ENCODE measurements at places on chromosomes 5 and 9. TPM values are rescaled to one million over a fixed set of nuclear protein-coding genes. Genes with fewer than 3 reads are reported as not detected.

ZFP2 gene
- 7.7 TPM for polyA plus RNA-seq

- no peak for DNase-seq
These were observed 112.3 kb upstream of the SMIM23 start for GRCh38 chr5:171673328-171673727.

IFNB1 gene
- polyA plus RNA-seq, result not detected

- no peak for DNase-seq
These were observed 11.8 kb downstream of the NDFIP1 start for GRCh38 chr5:142120247-142120935.

- DNase-seq, result no peak
These were observed 63.6 kb downstream of the SUSD1 start for GRCh38 chr9:112111461-112111860.

PCDHA9 gene
- 0.06 TPM for polyA plus RNA-seq

DNA sequence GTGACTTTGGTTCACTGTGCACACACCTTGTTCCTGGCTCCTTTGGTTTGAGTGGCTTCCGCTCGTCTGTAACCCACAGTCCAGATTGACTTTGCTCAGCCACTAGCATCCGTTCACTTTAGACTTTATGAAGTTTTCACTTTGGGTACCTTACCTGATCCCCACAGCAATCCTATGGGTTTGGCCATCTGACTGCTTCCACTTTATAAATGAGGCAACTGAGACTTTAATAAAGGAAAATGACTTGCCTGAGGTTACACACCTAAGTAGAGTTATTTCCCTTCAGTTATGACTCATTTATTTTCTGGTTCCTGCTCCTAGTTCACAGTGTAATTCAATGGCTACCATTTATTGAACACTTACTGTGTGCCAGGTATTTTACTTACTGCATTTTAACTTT lies 94.2 kb upstream of the SAP30L start:
- DNase-seq, result no peak

DNA sequence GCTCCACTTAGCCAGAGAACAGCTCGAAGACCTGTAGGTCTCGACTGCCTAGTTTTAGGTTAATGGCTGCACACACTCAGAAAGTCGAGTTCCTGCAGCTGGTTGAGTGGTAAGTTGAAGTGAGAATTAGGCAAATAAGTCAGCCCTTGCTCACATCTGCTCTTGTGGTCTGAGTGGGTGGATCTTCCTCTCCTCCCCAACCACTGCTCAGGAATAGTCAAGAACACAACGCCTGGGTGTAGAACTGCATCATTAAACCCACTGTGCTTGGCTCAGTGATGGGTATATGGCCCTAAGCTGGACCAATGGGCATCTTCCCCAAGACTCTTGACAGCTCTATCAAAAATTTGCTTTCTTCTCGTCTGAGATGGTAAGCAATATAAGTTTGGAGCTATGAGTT lies 20.9 kb upstream of the ADAM19 start:
- DNase-seq, result no peak

GRCh38 chr9:35646153-35646532 lies 4.6 kb downstream of the SIT1 start:
- peak; percentile 71 for DNase-seq

DNA sequence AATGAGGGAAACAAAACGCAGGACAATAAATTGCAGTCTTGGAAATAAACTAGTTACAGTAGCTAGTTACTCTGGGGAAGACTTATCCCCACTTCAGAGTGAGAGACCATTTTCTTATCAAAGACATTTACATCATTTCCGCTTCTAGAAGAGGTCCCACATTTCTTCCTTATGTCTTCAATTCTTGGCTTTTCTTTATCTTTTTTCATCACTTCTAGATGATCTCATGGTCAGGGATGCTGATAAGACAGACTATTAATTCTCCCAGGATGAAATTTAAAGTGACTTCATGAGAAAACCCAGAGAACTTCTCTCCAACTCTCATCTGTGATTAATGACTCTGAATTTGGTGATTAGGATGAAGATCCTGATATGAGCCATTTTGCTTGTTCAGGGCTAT lies 229.1 kb downstream of the MTRR start:
- no peak for DNase-seq

- DNase-seq, result no peak
These were observed 29.2 kb upstream of the TIFAB start for GRCh38 chr5:135481387-135481786.

GRCh38 chr5:52743529-52743928 lies 44.2 kb upstream of the ITGA1 start:
- DNase-seq, result no peak

SPINK6 gene
- not detected for polyA plus RNA-seq

DNA sequence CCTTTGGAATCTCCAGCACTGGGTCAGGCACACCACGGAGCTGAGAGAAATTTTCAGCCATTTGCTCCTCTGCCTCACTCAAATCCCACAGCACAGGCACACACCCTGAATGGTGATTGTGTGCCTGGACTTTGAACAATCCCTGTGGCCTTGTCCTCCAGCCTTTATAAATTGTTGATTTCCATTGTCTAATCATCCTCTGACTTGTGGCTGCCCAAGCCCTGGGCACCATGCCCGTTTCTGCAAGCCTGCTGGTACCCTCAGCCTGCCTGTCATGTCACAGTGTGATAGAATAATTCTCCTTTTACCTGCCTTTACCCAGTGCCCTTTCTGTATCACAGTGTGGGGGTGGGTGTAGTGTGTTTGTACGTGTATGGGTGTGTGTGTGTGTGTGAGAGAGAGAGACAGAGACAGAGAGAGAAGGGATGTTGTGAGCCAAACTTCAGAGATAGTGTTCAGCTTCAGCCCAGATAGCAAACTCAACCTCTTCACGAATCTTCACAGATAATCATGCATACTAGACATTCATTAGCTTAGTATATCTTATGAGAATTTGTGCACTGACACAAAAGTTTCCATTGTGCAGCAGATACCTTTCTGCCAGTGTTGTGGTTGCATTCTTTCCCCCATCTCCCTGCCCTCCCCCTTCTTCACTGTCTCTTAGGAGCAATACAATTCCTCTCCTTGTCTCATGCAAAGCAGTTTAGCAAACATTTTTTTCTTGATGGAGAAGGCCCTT lies 27.8 kb upstream of the SLC44A1 start:
- DNase-seq, result no peak

YTHDC2 gene
- 26.1 TPM for polyA plus RNA-seq

HTR4 gene
- polyA plus RNA-seq, result 0.12 TPM

NXNL2 gene
- 2.3 TPM for polyA plus RNA-seq

SLC6A19 gene
- polyA plus RNA-seq, result 77.3 TPM

C5orf34 gene
- polyA plus RNA-seq, result 7.6 TPM

GRCh38 chr9:137313956-137314560 lies 12.0 kb upstream of the NRARP start:
- no peak for DNase-seq

NRG2 gene
- 1.8 TPM for polyA plus RNA-seq

- DNase-seq, result no peak
These were observed 1111.8 kb downstream of the TAF11L14 start for GRCh38 chr5:18745988-18746615.

GRCh38 chr9:98248737-98249474 lies 6.5 kb downstream of the TBC1D2 start:
- DNase-seq, result no peak

GRCh38 chr5:56350011-56350596 lies 117.0 kb upstream of the ANKRD55 start:
- DNase-seq, result no peak

DNA sequence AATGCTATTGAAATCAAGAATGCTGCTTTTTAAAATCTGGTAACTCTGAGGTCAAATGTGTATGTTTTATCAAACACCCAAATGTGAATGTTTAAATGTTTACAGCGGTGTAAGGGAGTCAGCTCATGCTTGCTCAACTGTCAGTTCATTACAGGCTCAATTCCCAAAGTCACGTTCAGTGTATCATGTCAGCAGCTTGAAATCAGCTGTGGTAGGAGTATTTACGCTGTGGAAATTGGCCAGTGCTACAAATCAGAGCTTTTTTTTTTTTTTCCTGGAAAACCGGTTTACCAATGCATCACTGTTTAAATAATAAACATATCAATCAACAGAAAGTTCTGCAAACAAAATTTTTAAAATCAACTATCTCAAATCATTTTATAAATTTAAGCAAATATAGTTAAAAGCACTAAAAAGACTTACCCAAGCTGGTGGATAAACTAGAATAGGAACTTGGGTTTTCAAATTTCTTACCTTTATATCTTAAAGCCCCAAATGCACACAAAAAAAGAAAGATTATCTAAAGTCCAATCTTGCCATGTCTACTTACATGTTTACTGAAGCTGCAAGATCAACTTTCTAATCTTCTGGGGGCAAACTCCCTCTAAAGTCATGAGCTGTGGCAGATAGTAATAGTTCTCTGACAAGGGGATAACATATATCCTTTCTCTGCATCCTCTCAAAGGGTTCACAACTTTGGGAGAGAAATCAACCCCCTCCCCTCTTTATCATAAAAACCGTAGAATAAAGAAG lies 57.6 kb upstream of the GRAMD2B start:
- DNase-seq, result no peak

FOXD4L6 gene
- not detected for polyA plus RNA-seq

DNA sequence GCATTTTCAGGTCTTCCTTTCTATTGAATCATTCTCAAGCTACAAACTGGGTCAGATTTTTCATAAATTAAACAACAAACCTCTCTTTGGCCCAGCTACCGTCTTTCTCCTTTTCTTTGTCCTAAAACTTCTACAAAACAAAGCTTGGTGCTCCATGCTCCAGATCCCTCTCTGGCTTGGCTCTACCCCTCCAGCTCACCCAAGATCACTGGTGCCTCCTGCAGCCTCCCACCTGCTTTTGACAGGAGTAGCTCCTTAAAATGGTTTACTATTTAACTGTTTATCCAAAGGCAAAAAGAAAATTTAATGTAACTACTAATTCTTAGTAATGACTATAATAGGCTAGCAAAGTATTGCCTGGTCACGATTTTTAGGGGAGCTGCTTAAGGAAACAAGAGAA lies 10.7 kb upstream of the SERINC5 start:
- no peak for DNase-seq

MAST4 gene
- 14.8 TPM for polyA plus RNA-seq

GPR151 gene
- not detected for polyA plus RNA-seq

DNA sequence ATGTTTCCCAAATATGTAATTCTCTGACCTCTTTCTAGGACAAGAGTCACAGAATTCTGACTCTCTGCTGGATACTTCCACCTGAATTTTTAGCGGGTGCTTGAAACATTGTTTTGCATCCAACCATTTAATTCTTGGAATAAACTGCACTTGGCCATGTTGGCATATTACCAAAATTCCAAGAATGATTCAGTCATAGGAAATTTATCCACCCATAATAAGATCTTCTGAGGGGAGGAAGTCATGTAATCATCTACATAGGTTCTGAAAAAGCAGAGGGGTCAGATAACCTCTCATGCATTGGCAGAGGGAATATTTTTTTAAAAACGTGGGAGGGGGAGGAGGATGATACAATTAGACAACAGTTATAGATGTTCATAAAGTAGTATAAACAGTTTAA lies 156.9 kb downstream of the PAM start:
- no peak for DNase-seq

LRRTM2 gene
- polyA plus RNA-seq, result 1.7 TPM

ADAMTS12 gene
- 15.8 TPM for polyA plus RNA-seq

DNA sequence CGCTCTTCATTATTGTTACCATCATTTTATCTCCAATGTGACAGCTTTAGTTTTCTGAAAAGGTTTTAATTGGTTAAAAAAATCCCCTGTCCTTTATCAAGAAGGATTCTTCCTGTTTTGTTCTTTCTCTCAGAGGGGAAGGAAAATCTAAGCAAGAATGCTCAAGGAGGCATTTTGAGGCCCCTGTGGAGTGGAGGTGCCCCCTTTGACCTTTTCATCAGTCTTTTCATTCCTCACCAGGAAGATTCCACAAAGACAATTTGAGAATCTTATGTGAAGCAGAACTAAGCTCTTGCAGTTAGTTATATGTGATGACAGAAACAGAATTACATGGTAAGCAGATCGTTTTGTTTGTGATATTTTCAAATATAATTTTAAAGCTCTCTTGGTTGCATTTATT lies 489.6 kb downstream of the MAN2A1 start:
- DNase-seq, result no peak

- no peak for DNase-seq
These were observed 592.1 kb downstream of the TLE4 start for GRCh38 chr9:80163889-80164288.

FGF18 gene
- 0.61 TPM for polyA plus RNA-seq

DNA sequence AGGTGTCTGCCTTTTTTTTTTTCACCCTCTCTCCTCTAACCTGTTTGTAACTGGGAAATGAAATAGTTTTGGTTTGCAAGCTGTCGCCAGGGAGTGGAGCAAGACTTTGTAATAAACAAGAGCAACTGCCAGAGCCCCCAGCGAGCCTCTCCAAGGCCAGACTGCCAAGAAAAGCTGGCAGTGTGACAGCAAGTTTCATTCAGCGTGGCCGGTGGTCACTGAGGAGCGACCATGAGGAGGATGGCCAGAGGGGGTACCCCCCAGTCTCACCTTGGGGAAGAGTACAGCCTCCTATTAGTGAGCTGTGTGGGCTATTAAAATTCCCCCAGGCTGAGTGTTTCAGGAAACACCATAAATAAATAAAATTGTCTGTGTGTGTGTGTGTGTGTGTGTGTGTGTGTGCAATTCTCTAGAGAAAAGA lies 49.9 kb downstream of the ZFAND5 start:
- DNase-seq, result no peak

ZNF300 gene
- 37.0 TPM for polyA plus RNA-seq

- DNase-seq, result no peak
These were observed 54.3 kb downstream of the CHSY3 start for GRCh38 chr5:129958581-129958980.

GRCh38 chr5:106451998-106452397 lies 1218.7 kb downstream of the EFNA5 start:
- DNase-seq, result no peak

DNA sequence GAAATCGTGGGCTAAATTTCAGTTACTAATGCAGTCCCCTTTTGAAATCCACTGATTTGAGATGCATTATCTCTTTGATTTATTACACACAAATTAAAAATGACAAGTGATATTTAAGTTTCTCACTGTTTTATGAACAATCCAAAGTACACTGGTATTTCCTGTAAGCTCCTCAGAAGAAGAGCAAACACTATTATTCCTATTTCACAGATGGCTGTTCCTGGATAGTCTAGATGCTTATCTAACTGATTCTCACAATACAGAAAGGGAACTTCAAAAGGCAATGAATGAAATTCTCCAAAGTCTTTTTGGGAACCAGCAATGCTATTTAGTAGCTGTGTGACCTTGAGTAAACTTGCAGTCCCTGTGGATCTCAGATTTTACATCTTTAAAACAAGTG lies 404.7 kb upstream of the DAB2 start:
- no peak for DNase-seq

GRCh38 chr5:144422018-144422727 lies 251.5 kb downstream of the KCTD16 start:
- DNase-seq, result no peak

DNA sequence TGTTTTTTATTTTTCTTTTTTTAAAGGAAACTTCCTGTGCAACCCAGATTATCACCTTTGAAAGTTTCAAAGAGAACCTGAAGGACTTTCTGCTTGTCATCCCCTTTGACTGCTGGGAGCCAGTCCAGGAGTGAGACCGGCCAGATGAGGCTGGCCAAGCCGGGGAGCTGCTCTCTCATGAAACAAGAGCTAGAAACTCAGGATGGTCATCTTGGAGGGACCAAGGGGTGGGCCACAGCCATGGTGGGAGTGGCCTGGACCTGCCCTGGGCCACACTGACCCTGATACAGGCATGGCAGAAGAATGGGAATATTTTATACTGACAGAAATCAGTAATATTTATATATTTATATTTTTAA lies 2.1 kb downstream of the CSF2 start:
- no peak for DNase-seq

- DNase-seq, result no peak
These were observed 38.5 kb upstream of the GZMA start for GRCh38 chr5:55063899-55064298.

SDHA gene
- polyA plus RNA-seq, result 146 TPM

All from renal pelvis (tissue), 12 donors.